Substantia nigra (tissue), 51 donors: ENCODE measurements at places on chromosomes 6 and 20.
A peak's percentile ranks its signal among the peaks of the same experiment; 100 is the strongest.

DNA sequence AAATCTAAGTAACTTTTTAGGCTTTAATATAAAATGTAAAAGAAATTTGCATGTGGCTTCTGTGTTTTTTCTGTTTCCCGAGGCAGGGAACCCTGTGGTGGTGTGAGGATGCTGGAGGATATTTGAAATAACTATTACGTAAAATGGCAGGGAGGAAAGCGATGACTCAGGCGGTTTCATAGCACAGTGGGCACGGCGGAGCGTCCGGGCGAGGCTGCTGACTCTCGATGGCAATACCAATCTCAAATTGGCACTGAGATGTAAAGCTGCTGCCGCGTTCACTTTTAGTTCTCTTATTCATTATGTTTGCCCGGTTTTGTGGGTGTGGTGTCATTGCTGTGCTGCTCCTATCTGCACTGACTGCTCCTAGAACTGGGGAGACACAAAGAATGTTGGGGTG is 254.3 kb downstream of the THBS2 start:
- DNase-seq = no peak

DNA sequence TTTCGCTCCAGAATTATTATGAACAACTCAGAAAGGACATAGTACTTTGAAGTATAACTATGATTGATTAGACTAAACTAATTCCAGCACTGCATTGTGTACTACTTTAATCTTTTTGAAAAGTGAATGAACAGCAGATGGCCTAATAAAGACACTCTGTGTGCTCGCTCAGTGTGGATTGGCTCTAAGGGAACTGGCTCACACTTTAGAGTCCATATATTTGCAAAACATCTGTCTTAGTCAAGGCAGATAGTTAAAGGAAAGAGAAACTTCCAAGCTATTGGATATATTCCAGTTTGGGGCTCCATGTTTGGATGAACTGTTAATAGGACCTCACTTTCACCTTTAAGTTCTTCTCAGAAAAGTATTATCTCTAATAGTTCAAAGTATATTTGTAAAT is 218.9 kb downstream of the EYA4 start:
- DNase-seq = no peak

GRCh38 chr20:35084998-35085397 is 7.6 kb downstream of the TRPC4AP start:
- no peak for DNase-seq

GRCh38 chr20:63325021-63325471 is 32.1 kb downstream of the COL20A1 start:
- DNase-seq = no peak

DNA sequence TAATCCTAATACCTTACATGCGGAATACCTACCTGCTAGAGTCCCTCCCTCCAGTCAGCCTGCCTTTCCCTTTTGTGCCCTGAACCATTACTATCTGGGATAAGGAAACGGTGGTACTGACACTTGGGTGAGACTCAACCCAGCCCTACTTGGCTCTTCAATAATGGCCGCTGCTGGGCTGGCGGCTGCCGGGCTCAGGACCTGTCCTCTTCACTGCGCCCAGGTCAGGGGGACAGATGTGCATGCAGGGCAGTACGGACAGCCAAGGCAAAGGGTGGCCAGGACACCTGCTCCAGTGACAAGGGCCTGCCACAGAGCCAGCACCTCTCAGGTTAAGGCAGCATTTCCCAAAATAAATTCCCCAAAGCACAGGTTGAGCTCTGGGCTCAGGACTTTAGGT is 29.9 kb downstream of the UBE2V1 start:
- no peak for DNase-seq

GRCh38 chr6:108983151-108983550 is 111.5 kb downstream of the SESN1 start:
- no peak for DNase-seq

DNA sequence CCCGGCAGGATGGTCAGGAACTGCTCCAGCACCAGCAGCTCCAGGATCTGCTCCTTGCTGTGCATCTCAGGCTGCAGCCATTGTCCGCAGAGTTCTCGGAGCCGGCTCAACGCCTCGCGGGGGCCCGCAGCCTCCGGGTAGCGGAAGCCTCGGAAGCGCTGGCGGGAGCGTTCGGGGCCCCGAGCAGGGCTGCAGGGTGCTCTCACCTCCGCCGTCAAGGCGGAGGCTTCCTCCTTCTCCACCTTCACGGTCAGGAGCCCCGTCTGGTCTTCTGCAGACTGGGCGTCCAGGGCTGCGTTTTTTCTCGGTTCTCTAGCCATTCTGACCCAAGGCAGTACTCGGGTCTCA is 434 bp downstream of the ZKSCAN4 start:
- DNase-seq = no peak

DNA sequence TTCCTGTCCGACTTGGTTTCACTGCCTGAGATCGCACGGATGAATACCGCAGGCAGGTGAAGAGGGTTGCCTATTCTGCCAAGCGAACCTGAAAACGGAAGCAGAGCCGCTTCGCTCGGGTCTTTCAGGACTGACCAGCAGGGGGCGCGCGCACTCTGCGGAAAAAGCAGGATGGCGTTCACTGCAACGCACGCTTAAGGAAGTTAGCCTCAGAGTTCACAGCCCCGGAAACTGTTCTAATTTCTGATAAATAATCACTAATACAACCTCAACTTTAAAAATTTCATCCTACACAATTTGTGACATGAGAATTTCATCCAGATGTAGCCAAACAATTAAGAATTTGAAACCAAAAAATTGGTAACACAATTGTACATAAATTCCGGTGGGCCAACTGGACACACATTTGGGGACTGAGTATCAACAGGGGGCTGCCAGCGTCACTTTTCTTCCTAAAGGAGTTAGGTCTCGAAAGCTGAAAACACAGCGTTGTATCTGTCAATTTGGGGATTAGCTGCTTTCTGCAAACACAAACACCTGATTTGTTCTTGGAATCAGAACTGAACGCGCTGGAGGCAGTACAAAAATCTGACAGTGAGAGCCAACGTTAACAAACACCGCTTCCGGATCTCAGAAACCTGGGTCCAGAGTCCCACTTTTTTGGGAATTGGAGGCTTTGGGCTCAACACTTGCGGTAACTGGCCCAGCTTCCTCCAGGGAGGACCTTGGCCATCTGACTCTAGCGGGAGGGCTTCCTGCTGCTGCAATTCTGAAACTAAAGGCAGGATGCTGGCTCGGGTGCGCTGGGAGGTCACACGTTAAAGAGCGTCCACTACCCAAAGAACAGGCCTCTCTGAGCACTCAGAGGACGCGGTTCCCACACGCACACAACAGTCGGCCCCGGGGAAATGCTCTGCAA is 8.8 kb downstream of the PXDC1 start:
- peak; percentile 55 for DNase-seq

GRCh38 chr20:32877507-32877906 is 18.8 kb downstream of the EFCAB8 start:
- DNase-seq = no peak

DNA sequence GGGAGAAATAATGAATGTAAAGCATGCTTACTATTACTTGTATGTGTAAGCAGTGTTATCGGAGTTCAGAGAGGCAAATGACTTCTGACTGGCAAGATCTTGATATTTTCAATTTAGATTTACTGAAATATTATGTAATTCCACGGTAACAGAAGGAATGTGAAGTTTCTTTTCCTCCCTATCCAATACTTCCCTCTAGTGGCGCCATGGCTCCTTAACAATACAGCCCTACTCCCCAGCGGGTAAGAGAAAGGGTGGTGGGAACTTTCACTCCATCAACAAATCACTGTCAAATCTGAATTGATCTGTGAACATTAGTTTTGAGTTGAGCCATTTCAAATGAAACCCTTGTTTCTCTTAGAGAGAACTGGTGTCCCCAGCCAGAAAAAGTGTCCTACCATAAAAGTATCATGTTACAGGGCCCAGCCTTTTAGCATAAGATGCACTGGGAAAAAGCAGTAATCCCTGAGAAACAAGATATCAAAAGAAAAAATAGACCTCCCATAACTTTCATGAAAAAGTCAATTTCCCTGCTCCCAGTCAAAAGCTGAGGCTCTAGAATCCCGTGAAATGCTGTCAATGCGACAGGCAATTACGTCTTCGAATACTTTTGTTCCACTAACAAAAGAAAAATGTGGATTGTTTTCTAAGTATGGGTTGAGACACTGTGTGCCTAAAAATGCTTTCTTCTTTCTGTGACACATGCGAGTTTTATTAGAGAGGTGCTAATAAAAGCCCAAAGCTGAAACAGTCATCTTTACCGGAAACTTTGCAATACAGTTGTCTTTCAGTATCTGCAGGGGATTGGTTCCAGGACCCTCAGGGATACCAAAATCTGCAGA is 12.9 kb downstream of the COX7A2 start:
- DNase-seq = no peak
